ENCODE measurements at places on chromosomes 13 and 19.
A peak's percentile ranks its signal among the peaks of the same experiment; 100 is the strongest.

GRCh38 chr19:19405971-19406877 is 749 bp downstream of the GATAD2A start:
- peak; percentile 52 for DNase-seq

DNA sequence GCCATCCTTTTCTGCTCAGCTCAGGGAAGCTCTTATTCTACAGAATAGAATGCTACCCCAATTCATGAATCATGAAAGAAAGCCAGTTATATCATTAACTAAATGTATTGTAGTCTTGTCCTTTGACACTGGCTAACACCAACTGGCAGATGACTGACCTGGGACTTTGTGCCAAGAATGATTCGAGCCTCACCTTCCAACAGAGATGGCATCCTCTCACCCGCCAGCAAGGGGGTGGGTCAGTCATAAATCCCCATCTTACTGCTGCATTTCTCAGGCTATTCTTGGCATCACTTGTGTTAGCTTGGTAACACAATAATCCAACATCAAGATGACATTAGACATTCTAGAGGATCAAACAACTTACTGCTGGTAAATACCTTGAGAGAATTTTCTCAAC is 1239.8 kb upstream of the MIR17HG start:
- DNase-seq = no peak

DNA sequence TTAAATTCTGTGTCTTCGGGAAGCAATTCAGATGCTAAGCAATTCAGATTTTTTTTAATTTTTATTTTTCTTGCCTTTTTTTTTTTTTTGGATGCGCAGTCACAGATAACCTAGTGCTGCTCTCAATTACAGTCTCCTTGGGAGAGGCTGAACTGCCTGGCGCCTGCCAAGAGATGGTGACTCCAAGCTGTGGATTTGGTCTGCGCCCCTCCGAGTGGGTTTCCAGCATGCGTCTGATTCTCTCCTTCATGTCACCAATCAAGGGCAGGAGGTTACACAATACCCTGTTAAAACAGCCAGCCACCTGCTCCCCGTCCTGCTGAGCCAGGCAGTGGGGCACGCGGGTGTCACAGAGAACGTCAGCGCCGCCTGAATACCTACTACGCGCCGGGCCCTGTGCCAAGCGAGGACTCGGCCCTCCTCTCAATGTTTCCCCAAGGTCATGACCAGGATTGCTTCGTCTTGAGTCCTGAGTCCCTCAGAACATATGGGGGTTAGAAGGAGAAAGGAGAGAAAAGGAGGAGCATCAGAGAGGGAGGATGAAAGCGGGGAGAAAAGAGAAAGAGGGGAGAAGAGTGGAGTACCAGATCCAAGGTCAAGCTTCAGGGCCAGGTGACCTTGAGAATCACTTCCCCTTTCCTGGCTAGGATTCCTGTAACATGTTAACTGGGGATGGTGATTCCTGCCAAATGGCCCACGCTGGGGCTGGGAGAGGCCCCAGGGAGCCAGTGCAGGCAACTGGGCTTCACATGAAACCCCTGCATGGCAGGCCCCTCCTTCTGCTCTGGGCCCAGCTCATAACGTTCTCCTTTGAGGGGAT is 213.6 kb downstream of the URI1 start:
- DNase-seq = no peak

GRCh38 chr13:33139780-33140535 is 123.7 kb downstream of the KL start:
- DNase-seq = no peak

DNA sequence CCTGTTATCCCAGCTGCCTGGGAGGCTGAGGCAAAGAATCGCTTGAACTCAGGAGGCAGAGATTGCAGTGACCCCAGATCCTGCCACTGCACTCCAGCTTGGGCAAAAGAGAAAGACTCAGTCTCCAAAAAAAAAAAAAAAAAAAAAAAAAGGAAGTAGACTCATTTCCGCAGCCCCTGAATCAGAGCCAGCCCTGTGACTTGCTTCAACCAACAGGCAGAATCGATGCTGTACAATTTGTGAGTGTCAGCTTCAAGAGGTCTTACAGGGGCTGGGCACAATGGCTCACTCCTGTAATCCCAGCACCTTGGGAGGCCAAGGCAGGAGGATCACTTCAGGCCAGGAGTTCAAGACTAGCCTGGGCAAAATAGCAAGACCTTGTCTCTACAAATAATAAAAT is 12.8 kb downstream of the ANKRD27 start:
- DNase-seq = peak; percentile 85

GRCh38 chr13:104086210-104086609 is 1020.0 kb upstream of the SLC10A2 start:
- peak; percentile 33 for DNase-seq

- no peak for DNase-seq
Observed at GRCh38 chr19:14496834-14497227, 904 bp upstream of the GIPC1 start.

DNA sequence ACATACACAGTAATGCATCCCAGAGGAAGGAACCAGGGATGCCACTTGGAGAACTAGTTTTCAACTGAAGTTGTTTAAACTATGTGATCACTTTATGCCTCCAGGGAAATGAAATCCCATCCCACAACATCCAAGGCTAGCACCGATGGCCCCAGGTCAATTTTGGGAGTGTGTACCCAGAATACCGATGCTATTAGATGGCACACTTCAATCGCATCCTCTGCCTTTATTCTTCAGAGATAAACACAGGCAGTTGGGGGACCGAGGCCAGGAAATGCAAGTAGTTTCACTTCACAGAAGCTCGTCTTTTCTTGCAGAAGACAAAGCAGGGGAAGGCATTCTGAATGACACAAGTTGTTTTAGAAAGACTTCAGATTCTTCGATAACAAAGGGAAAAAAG is 13.8 kb downstream of the STK24 start:
- DNase-seq = no peak

DNA sequence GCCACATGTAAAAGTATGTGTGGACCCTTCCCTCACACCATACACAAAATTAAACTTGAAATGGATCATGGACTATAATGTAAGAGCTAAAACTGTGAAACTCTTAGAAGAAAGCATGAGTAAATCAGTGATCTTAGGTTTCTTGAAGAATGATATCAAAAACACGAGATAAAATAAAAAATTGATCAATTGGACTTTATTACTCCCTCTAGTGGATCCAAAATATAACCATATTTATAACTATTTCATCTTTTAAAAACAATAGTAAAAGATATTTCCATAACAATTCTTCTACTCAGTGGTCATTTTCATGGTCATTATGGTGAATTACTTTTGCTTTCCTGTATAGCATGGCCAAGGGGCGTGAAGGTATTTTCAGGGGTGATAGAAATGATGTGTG is 174.6 kb upstream of the LSM14A start:
- no peak for DNase-seq

DNA sequence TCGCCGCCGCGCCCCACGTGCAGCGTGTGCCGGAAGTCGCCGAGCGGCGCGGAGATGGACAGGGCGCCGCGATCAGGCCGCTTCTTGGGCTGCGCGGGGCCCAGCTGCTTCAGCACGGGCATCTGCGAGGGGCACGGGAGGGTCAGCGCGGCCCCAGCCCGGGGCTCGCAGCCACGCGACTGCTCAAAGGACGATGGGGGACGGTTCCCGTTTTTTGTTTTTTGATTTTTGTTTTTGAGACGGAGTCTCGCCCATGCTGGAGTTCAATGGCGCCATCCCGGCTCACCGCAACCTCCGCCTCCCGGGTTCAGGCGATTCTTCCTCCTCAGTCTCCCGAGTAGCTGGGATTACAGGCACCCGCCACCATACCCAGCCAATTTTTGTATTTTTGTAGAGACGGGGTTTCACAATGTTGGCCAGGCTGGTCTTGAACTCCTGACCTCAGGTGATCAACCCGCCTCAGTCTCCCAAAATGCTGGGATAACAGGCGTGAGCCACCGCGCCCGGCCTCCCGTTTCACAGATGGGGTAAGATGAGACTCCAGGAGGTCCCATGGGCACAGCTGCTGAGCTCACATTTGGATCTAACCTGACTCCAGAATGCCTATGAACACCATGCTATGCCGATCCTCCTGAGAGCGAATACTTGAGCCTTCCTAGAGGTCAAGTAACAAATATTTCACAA is 2.0 kb upstream of the LENG9 start:
- no peak for DNase-seq

- no peak for DNase-seq
Observed at GRCh38 chr19:11019824-11020223, 59.0 kb downstream of the SMARCA4 start.

DNA sequence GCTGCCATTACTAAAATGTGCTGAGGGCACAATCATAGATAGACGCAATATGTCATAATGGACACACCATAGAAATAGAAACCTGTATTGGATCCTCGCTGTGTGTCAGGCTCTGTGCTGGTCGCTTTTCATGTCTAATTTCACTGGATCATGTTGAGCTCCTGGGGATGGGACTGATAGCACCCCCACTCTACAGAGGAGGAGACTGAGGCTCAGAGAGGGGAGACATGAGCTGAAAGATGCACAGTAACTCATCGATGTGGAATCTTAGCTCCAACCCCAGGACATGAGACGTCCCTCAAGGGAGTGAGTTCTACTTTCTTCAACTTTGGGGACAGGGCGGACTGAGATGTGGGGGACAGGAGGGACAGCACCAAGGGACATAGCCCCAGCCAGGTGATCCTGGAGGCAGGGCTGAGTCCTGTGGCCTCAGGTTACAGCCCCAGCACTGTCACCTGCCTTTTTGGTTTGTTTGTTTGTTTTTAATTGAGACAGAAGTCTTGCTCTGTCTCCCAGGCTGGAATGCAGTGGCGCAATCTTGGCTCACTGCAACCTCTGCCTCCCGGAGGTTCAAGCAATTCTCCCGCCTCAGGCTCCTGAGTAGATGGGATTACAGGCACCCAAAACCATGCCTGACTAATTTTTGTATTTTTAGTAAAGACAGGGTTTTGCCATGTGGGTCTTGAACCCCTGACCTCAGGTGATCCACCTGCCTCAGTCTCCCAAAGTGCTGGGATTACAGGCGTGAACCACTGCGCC is 6.6 kb upstream of the GIPC1 start:
- peak; percentile 43 for DNase-seq

GRCh38 chr19:49327878-49328544 is 3.0 kb upstream of the SLC6A16 start:
- DNase-seq = peak; percentile 33

DNA sequence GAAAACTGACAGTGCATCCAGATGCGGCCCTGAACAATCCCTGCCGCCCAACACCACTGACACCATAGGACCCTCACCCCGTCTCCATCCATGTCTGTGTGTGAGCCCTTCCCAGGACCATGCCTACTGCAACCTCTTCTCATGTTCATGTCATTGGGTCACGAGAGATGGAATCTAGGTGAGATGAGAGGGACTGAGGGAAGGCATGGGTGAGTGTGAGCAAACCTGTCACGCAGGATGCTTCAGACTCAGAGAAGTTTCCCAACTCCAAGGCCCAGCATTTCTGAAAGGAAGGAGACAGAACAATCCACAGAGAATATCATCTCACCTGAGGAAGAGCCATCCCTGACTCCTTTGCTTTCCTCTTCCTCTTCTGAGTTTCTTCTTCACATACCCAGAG is 5.7 kb downstream of the ZNF888 start:
- no peak for DNase-seq

- no peak for DNase-seq
Observed at GRCh38 chr13:65650321-65650720, 1579.8 kb downstream of the PCDH9 start.

- no peak for DNase-seq
Observed at GRCh38 chr19:8335343-8336071, 7.6 kb downstream of the KANK3 start.

- no peak for DNase-seq
Observed at GRCh38 chr13:97573011-97573410, 139.0 kb downstream of the RAP2A start.

- DNase-seq = no peak
Observed at GRCh38 chr13:21736926-21737325, 66.1 kb downstream of the FGF9 start.

- no peak for DNase-seq
Observed at GRCh38 chr13:75736173-75736572, 100.0 kb downstream of the LMO7 start.

- no peak for DNase-seq
Observed at GRCh38 chr13:111572956-111573761, 252.7 kb downstream of the TEX29 start.
